ENCODE measurements at places on chromosomes 5 and 9.

DNA sequence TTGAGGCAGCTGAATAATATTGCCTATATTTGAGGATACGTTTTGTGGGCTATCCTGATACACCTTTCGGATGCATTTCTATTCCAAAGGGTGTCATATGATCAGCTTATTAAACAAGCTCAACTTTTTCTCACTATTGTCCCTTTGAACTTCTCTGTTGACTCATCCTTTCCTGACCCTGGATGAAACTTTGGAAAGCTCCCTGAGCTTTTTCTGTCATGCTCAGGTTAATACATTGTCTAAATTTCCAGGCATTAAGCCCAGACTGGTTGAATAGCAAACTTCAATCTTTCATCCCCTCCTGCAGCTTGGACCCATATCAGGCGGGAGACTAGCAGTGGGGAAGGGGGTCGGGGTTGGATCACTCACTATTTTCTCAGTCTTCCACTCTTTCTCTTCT, 104.9 kb upstream of the PTPN3 start:
- no peak for DNase-seq

DNA sequence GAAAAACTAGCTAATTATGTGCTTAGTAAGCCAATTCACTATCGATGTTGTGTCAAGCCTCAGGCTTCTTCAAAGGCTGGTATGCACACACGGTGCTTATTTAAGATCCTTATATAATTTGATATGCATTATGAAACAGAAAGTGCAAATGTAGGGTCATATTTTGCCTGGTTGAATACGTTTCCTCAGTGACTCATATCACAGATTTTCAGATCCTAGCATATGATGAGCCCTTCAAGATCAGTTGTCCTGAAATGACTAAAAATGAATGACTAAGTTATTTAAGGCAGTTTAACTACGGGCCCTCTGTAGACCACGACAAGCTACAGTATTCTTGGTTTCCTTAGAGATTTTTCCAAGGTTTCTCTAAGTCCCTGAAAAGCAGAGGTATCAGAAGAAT, 778.3 kb downstream of the PRELID2 start:
- DNase-seq: no peak

- no peak for DNase-seq
Measured at GRCh38 chr5:143352691-143353090, 50.8 kb downstream of the NR3C1 start.

DNA sequence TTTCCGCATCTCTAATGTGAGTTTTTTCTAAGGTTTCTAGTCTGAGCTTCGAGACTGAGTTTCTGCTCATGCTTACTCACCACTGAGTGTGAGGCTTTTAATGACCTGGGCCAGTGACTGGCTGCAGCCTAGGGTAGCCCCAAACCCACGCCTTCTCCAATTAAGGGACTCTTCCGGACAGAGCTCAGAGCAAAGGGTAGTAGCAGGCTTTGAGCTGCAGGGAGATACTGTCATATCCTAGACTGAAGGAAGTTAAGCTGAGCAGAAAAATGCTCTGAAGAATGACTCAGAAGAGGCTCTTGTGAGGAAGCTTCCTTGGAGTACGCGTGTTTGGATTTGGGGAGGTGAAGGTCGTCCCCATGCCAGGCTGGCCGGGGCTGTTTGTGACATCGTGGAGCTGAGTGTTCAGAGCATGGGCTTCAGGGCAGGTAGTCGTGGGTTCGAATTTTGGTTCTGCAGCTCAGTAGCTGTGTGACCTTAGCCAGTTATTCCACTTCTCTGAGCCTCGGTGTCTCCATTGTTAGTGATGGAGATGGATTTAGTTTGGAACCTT, 3.5 kb downstream of the USP20 start:
- DNase-seq: peak; percentile 23

- no peak for DNase-seq
Measured at GRCh38 chr5:86613455-86613854, 4.3 kb upstream of the COX7C start.
